ENCODE measurements at places on chromosomes 5 and 9.

- no peak overlapping the region for H3K4me3 ChIP-seq
- DNase-seq = no peak
- H3K27me3 ChIP-seq = no peaks in the 10 kb centered on the region
- H3K27ac ChIP-seq = no peak overlapping the region
- H3K4me1 ChIP-seq = no peaks in the 10 kb centered on the region
- no peaks in the 10 kb centered on the region for H3K36me3 ChIP-seq
Observed at GRCh38 chr5:135423846-135424168, 23.3 kb downstream of the DCANP1 start.

- 0 out of 2 replicates have a peak, but pooled peaks cover 4% of the 10 kb centered on the region for H3K27me3 ChIP-seq
- H3K36me3 ChIP-seq = no peaks in the 10 kb centered on the region
- no peak for DNase-seq
- no peaks in the 10 kb centered on the region for H3K4me1 ChIP-seq
- H3K4me3 ChIP-seq = no peak overlapping the region
Observed at GRCh38 chr9:35688558-35689541, 875 bp downstream of the TPM2 start.

- H3K4me3 ChIP-seq = no peak overlapping the region
Observed at GRCh38 chr5:168881427-168882149, 302.4 kb upstream of the PANK3 start.

DNA sequence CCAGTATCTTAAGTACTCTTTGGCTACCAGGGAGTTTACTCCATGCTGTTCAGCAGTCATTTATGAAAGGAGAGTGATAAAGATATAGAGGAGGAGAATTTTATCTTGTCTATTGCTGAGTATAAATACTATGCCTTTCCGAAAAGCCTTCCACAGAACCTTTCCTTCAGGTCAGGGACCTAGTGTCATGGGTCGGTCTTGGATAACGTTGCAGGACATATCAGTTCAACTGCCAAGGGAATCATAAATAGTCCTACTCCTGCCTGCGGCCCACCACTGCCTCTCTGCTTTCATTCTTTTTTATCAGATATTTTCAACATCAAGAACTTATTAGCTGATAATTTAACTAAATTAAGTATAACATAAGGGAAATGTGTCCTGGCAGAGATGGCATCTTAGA, 122.0 kb upstream of the CCDC152 start:
- H3K27me3 ChIP-seq = 0 out of 2 replicates have a peak, but pooled peaks cover 4% of the 10 kb centered on the region
- H3K4me3 ChIP-seq = no peak overlapping the region
- H3K4me1 ChIP-seq = peaks cover 8% of the 10 kb centered on the region
- H3K36me3 ChIP-seq = no peaks in the 10 kb centered on the region
- H3K27ac ChIP-seq = no peak overlapping the region

GRCh38 chr5:167796672-167797071, 494.8 kb upstream of the WWC1 start:
- no peaks in the 10 kb centered on the region for H3K4me1 ChIP-seq
- no peak for DNase-seq
- no peaks in the 10 kb centered on the region for H3K36me3 ChIP-seq
- no peaks in the 10 kb centered on the region for H3K27me3 ChIP-seq
- no peak overlapping the region for H3K4me3 ChIP-seq

DNA sequence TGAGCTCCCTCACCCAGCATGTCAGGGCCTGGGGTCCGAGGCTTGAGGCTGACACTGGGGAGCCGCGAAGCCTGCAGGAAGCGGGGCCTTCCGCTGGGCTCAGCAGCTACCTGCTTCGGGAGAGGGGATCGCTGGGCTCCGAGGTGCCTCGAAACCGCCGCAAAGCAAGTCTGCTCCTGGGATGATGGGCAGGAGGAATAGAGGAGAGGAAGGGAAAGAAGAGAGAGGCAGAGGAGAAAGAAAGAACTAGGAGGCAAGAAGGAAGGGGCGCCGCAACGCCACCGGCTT, 1.5 kb upstream of the PRDM12 start:
- H3K27ac ChIP-seq = no peak overlapping the region
- H3K27me3 ChIP-seq = peaks cover 96% of the 10 kb centered on the region
- no peaks in the 10 kb centered on the region for H3K4me1 ChIP-seq
- no peaks in the 10 kb centered on the region for H3K36me3 ChIP-seq

GRCh38 chr5:152689250-152689711, 284.2 kb upstream of the NMUR2 start:
- H3K27ac ChIP-seq = no peak overlapping the region
- H3K4me3 ChIP-seq = no peak overlapping the region
- H3K27me3 ChIP-seq = no peaks in the 10 kb centered on the region
- no peaks in the 10 kb centered on the region for H3K4me1 ChIP-seq
- DNase-seq = no peak
- no peaks in the 10 kb centered on the region for H3K36me3 ChIP-seq

DNA sequence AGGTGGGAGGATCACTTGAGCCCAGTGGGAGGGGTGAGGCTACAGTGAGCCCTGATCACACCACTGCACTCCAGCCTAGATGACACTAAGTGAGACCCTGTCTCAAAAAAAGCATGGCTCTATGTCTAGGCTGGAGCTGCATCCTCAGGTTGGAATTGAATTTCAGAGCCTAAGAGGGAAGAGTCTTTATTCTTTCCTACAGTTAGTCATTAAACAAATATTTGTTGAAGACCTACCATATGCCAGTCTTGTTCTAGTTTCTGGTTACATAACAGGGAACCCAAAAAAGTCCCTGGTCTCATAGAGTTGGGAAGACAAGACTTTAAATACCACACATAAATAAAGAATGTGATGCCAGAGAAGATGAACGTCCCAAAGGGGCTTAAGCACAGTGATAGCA, 6.9 kb upstream of the GRPEL2 start:
- no peak overlapping the region for H3K4me3 ChIP-seq
- DNase-seq = no peak
- H3K36me3 ChIP-seq = no peaks in the 10 kb centered on the region
- H3K27me3 ChIP-seq = no peaks in the 10 kb centered on the region

DNA sequence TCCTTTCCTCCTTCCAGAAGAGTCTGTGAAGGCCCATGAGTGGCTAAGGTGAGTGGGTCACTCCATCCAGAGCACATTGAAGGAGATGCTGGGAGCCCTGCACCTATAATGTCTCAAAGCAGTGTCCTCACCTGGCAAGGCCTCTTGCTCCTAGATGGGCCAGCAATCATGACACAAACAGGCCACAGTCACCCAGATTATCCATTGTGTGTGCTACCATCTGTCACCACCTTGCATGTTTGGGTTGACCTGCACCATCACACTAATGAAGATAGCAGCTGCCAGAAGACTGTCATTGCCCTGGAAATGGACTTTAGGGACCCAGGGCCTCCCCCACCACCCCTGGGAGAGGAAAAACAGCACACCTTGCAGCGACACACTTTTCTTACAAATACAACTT, 69.6 kb downstream of the GABBR2 start:
- no peak overlapping the region for H3K4me3 ChIP-seq
- no peaks in the 10 kb centered on the region for H3K27me3 ChIP-seq
- no peak for DNase-seq
- H3K36me3 ChIP-seq = no peaks in the 10 kb centered on the region
- no peak overlapping the region for H3K27ac ChIP-seq
- no peaks in the 10 kb centered on the region for H3K4me1 ChIP-seq

- H3K4me3 ChIP-seq = no peak overlapping the region
- no peaks in the 10 kb centered on the region for H3K27me3 ChIP-seq
- H3K4me1 ChIP-seq = peaks cover 31% of the 10 kb centered on the region
- no peak for DNase-seq
- no peak overlapping the region for H3K27ac ChIP-seq
Observed at GRCh38 chr5:95720094-95720786, 10.9 kb upstream of the RHOBTB3 start.

- no peaks in the 10 kb centered on the region for H3K36me3 ChIP-seq
- no peaks in the 10 kb centered on the region for H3K4me1 ChIP-seq
- no peak overlapping the region for H3K27ac ChIP-seq
- H3K4me3 ChIP-seq = no peak overlapping the region
- DNase-seq = no peak
- H3K27me3 ChIP-seq = no peaks in the 10 kb centered on the region
Observed at GRCh38 chr9:5857928-5858327, 25.0 kb upstream of the ERMP1 start.

DNA sequence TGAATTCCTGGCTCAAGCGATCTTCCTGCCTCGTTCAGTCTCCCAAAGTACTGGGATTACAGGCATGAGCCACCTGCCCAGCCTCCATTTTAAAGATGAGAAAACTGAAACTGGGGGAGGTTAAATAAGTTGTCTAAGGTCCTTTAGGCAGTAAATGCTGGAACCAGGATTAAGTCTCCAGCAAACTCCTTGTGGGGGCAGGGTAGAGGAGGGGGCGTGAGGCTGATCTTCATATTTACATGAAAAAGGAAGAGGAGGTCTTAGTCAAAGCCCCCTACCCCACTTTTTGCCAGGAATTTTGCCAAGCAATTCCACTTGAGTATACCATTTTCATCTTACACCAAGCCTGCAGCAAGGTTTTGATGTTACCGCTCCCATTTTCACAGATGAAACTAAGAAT, 76.6 kb upstream of the NR4A3 start:
- no peak overlapping the region for H3K4me3 ChIP-seq
- DNase-seq = no peak
- H3K36me3 ChIP-seq = no peaks in the 10 kb centered on the region
- peaks cover 15% of the 10 kb centered on the region for H3K4me1 ChIP-seq
- no peaks in the 10 kb centered on the region for H3K27me3 ChIP-seq

GRCh38 chr5:110377361-110377760, 349.1 kb downstream of the TMEM232 start:
- no peak for DNase-seq
- H3K27ac ChIP-seq = no peak overlapping the region
- H3K4me1 ChIP-seq = no peaks in the 10 kb centered on the region

- H3K27me3 ChIP-seq = no peaks in the 10 kb centered on the region
- no peaks in the 10 kb centered on the region for H3K4me1 ChIP-seq
- H3K27ac ChIP-seq = no peak overlapping the region
- no peaks in the 10 kb centered on the region for H3K36me3 ChIP-seq
- H3K4me3 ChIP-seq = no peak overlapping the region
Observed at GRCh38 chr9:16530669-16531642, 339.5 kb downstream of the BNC2 start.

- no peak for DNase-seq
- peaks cover 34% of the 10 kb centered on the region for H3K4me1 ChIP-seq
Observed at GRCh38 chr5:172999372-172999973, 15.9 kb downstream of the ATP6V0E1 start.

- no peak overlapping the region for H3K27ac ChIP-seq
- no peak overlapping the region for H3K4me3 ChIP-seq
- no peaks in the 10 kb centered on the region for H3K27me3 ChIP-seq
- no peak for DNase-seq
- H3K4me1 ChIP-seq = no peaks in the 10 kb centered on the region
Observed at GRCh38 chr9:109624896-109625295, 126.8 kb upstream of the PTPN3 start.

DNA sequence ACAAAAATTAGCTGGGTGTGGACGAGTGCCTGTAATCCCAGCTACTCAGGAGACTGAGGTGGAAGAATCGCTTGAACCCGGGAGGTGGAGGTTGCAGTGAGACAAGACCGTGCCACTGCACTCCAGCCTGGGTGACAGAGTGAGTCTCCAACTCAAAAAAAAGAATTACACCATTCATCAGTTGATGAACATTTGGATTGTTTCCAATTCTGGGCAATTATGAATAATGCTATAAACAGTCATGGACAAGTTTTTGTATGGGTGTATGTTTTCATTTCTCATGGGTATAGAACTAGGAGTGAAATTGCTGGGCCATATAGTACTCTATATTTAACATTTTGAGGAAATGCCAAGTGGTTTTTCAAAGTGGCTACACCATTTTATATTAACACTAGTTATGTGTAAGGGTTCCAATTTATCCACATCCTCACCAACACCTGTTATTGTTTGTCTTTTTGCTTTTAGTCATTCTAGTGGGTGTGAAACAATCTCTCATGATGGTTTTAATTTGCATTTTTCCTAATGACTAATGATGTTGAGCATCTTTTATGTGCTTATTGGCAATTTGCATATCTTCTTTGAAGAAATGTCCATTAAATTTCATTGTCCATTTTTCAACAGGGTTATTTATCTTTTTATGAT, 9.0 kb upstream of the CCDC125 start:
- H3K27ac ChIP-seq = no peak overlapping the region
- H3K36me3 ChIP-seq = no peaks in the 10 kb centered on the region
- H3K27me3 ChIP-seq = no peaks in the 10 kb centered on the region
- no peak for DNase-seq
- H3K4me3 ChIP-seq = no peak overlapping the region

DNA sequence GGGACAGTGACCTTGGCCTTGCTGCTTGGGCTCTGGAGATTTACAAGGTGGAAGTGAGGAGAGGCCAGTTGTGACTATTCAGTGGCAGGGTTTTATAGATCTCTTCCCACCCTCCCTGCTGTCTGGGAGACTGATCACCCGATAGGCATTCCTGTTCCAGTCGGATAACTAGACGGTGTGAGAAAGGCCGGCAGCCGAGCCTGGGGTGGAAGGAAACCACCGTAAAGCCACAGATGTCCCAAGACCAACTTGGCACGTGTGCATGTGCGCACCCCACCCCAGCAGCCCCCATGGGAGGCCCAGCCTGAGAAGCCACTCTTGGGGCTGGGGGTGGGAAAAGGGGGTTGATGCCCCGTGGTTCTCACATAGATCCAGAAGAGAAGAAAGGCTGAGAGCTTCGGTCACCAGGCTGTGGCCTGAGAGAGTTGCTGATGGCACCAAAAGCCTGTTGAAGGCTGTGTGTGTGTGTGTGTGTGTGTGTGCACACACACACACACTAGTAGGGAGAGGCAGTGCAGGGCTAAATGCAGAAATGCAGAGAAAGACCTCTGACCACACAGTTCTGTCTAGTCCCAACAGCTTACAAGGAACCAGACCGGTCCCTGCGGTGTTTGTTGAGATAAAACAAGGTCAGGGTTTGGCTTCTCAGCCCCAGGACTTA, 225.8 kb downstream of the FANCC start:
- H3K4me3 ChIP-seq = no peak overlapping the region
- H3K27me3 ChIP-seq = no peaks in the 10 kb centered on the region
- no peaks in the 10 kb centered on the region for H3K36me3 ChIP-seq
- no peaks in the 10 kb centered on the region for H3K4me1 ChIP-seq
- H3K27ac ChIP-seq = no peak overlapping the region

- H3K27me3 ChIP-seq = no peaks in the 10 kb centered on the region
- no peak for DNase-seq
- no peaks in the 10 kb centered on the region for H3K4me1 ChIP-seq
- H3K36me3 ChIP-seq = no peaks in the 10 kb centered on the region
- H3K27ac ChIP-seq = no peak overlapping the region
- H3K4me3 ChIP-seq = no peak overlapping the region
Observed at GRCh38 chr5:88045931-88046461, 222.6 kb downstream of the TMEM161B start.

GRCh38 chr5:41885286-41885685, 15.1 kb upstream of the OXCT1 start:
- peaks cover 7% of the 10 kb centered on the region for H3K4me1 ChIP-seq
- no peak overlapping the region for H3K4me3 ChIP-seq
- no peaks in the 10 kb centered on the region for H3K36me3 ChIP-seq
- DNase-seq = peak; percentile 14
- no peaks in the 10 kb centered on the region for H3K27me3 ChIP-seq

DNA sequence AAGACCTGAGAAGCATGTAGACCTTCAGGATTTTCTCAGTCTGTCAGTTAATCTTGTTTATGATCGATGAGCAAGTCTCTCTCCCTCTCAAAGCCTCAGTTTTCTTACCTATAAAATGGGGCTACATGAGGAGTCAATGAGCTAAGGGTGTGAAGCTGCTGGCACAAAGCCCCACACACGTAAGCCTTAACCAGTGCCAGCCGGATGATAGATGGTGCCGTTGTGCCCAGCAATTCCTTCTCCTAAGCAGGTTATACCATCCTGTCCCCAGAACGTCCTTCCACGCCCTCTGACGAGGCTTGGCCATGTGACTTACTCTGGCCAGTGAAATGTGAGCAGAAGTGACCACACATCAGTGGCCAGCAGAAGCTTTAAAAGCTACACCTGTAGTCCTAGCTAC, 179.0 kb downstream of the C9orf50 start:
- peaks cover 48% of the 10 kb centered on the region for H3K27me3 ChIP-seq
- DNase-seq = no peak
- H3K4me3 ChIP-seq = no peak overlapping the region
- H3K4me1 ChIP-seq = peaks cover 5% of the 10 kb centered on the region
- no peak overlapping the region for H3K27ac ChIP-seq
